ENCODE measurements at places on chromosomes 6 and 20.

DNA sequence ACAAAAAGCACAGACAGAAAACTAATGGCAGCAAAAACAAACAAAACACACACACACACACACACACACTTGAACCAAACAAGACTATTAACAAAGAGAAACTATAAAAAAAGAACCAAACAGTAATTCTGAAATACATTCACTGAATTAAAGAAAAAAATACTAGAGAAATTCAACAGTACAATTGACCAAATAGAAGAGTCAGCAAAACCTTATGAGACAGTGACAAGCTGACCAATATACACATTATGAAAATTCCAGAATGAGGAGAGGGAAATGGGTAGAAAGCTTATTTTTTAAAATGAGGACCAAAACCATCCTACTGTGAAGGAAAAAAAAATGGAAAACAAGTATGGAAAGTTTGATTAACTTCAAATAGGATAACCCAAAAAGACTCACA, 212.2 kb upstream of the BTBD3 start:
- DNase-seq, result no peak

- no peak for DNase-seq
These were observed 1.1 kb downstream of the L3MBTL3 start for GRCh38 chr6:130019326-130020072.

- DNase-seq, result no peak
These were observed 15.8 kb downstream of the HDDC2 start for GRCh38 chr6:125285936-125286335.

GRCh38 chr20:21739161-21739560, 33.7 kb downstream of the PAX1 start:
- no peak for DNase-seq

DNA sequence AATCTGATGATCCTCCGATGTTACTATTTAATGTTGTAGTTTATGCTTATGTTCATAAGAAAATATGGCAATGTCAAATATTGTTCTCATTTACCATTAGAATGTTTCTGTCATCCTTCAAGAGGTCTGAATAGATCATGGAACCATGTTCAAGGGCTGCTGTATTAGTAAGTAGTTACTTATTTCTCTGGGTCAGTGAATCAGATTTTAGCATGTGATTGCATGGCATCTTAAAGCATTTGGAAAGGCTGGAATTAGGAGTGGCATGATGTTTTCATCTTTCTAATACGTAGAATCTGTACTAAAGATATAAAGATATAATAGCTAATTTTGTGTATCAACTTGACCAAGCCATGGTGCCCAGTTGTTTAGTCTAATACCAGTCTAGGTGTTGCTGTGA, 40.5 kb upstream of the NKX2-4 start:
- no peak for DNase-seq

DNA sequence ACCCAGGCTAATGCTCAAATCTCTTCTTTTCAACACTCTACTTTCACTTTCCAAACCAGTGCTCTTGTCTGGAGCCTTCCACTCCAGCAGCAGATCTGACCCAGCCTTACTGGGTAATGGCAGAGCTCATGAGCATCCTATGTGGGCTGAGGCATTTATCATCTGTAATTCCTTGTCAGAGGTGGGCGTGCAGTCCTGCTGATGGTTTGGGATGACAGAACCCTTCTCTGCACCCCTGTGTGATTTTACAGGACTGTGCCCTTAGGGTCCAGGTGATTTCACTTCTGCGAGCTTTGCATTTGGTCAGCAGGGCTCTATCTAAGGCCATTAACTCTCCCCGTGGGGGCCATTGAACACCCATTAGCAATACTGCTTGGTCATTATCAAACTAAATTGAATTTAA, 55.4 kb downstream of the LAMA4 start:
- no peak for DNase-seq

- DNase-seq, result no peak
These were observed 66.0 kb downstream of the KIZ start for GRCh38 chr20:21191839-21192238.

DNA sequence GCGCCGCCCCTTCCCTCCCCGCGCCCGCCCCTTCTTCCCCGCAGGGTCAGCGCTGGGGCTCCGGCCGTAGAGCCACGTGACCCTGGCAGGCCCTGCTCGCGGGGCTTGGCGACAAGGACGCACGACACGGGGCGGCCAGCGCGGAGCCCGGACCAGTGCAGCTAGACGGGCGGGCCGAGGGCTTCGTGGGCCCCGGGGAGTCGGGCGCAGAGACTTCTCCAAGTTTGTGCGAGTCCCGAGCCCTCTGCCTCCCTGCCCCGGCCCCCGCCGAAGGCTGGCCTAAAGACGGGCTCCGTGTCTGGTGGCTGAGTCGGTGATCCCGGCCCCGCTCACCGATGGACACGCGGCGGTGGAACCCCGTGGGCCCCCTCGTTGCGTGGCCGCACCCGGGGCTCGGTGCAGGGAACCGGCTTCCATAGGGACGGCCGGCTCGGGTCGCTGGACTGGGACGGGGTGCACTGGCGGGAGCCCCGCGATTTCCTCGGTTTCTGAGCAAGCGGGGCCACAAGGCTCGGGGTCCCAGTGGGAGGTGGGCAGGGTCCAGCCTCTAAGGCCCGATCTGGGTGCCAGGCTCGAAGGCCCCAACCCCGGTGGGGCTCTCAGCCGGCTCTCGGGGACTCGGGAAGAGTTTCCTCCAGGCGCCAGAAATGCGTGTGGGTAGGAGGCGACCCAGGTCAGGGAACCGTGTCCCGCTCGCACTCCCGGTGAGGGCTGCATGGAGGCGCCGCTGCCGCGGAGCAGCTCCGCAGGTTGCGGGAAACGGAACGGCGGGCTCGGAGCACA, 452 bp upstream of the GATA5 start:
- no peak for DNase-seq

DNA sequence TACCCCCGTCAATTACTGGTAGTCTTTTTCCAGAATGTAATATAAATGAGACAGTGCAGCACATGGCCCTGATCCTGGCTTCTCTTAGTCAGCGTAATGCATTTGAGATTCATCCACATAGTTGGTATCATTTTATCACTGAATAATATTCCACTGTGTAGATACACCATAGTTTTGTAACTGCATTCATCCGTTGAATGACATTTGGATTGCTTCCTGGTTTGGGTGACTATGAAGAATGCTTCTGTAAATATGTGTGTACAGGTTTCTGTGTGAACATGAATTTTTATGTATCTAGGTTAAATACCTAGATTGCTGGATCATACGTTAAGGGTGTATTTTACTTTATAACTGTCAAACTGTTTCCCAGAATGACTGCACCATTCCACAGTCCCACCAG, 62.6 kb upstream of the STMND1 start:
- DNase-seq, result no peak

All from tibial nerve (tissue), 4 donors.